Activated CD8-positive, alpha-beta memory T cell treated with anti-CD3 and anti-CD28 coated beads, Interleukin-2, amount 10 ng/mL, durations not matched to agents 7 days and 5 days (primary cell): ENCODE measurements at places on chromosomes 12 and 14. TPM values are rescaled to one million over a fixed set of nuclear protein-coding genes. Genes with fewer than 3 reads are reported as not detected.
A peak's percentile ranks its signal among the peaks of the same experiment; 100 is the strongest.

DNA sequence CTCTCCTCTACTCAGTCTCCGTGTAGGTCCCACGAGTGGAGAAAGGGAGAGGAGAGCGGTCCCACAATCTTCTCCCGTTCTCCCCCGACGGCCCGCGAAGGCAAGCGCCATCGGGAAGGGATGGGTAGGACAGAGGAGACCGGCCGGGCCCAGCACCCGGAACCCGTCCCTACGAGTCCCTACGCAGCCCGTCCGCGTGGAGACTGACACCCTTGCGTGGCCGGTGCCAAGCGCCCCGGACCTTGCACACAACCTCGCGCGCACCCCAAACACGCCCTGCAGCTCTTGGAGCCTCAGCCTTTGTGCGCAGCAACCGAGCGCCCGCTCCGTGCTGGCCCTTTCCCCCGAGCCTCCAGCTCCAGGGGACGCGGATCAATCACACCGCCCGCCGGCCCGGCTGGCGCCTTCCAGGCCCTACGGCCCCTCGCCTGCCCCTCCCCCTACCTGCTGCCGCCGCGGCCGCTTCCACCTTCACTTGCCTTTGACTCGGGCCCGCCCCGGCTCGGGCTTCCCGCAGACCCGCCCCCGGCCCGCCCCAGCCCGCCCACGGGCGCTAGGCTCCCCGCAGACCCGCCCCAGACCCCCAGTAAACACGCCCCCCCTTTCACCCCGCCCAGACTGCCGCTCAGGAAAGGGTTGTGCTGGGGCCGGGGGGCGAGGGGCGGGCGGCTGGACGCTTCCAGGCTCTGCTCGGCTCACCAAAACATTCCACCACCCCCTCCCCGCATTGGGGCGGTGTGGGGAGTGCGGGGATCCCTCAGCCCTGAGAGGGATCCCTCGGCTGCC lies at the start of gene NDRG2:
TSS of gene NDRG2 (minus strand) at position 477 of the 786 bp plus-strand sequence. CDS start 1,746 bp downstream, outside the sequence.
- peak; percentile 74 for DNase-seq

GRCh38 chr12:75862692-75863471 lies 168.7 kb downstream of the PHLDA1 start:
- no peak for DNase-seq

DNA sequence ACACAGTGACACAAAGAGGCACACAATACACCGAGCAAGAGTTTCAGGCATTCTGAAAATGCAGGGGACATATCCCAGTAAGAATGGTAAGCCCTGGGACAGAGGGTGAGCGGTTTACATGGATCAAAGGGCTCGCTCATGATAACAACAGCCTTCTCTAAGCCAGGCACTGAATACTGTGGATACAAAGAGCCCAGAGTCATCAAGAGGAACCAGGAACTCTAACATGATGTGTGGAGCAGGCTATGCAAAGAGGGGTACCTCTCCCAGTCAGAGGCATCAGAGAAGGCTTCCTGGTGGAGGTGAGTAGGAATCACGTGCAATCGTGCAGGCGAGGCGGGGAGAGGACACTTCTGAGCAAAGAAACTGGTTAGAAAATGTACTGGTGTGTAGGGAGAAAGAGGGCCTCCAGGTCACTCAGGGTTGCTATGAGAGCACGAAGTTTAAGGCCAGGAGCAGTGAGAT lies 76.9 kb upstream of the EEA1 start:
- DNase-seq: no peak

The INHBC gene
- not detected for total RNA-seq

- no peak for DNase-seq
Observed at GRCh38 chr14:52351233-52352060, 37.3 kb downstream of the PTGER2 start.

GRCh38 chr14:69855180-69855832 lies 23.9 kb upstream of the SMOC1 start:
- peak; percentile 16 for DNase-seq

DNA sequence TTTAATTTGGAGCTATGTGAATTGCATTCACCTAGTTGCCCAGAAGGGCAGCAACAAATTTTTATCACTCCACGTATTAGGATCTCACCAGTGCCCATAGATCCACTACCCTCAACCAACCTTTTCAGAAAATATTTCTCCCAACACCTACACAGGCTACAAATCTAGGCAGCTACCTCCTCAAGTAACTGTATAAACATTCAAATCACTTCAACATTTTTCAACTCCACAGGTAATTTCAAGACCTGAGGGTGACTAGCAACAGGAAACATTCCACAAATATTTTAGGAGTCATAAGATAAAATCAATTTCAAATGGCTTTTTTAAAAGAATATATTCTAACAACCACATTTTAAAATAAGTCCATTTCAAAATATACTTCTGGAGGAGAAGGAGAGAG lies 12.9 kb downstream of the PHLDA1 start:
- DNase-seq: no peak

DNA sequence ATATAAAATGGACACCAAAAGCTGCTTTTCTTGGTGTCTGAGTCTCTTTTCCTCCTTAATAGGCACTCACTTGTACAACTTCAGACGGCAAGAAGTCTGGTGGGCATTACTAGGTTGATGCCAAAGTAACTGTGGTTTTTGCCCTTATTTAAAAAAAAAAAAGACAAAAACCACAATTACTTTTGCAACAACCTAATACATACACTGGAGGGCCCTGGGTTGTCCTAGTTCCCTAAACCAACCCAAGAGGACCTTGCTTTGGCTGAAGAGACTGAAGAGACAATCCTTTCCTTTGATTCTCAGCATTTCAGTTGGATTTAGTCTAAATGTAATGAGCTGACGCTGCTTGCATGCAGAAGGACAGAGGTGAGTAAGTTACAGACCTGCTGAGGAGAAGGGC lies 16.2 kb upstream of the PLEKHG3 start:
- DNase-seq: no peak

DNA sequence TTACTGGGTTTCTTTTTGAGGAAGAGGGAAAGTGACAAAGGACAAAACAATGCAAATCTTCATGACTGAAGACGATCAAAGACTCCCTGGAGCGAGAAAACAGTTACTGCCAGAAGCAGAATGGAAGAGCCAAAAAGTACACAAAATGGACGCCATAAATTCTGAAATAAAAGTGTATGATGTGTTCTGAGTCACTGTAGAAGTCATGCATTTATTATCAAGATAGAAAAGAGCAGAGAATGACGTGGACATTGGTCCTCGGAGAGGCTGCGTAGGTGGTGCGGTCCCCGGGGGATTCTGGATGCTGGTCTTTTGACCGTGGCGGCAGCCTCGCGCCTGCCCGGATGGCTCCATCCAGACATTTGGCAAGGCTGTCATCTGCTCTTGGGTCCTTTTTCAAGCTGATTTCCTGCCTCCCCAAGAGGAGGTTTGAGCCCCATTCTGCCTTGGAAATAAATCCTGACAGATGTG lies 52.8 kb downstream of the C14orf132 start:
- no peak for DNase-seq

The CLEC1B gene
- not detected for total RNA-seq

DNA sequence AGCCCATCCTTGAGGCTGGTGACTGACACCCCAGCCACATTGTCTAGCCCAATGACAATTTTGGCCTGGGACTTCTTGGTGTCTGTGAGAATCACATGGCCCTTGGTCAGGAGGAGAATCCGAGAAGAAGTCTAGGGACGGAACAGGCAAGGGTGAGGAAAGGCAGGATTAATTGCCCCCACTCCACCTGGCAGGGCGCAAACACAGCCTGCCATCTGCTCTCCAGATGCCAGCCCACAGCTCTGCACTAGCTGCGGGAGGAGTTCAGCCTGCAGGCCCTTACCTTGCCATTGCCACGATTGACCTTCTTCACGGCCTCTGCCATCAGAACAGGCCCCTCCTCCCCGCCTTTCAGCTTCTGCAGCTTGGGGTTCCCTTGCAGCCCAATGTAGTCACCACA lies 13.1 kb upstream of the TAC3 start:
- DNase-seq: no peak

The TPH2 gene
- not detected for total RNA-seq

DNA sequence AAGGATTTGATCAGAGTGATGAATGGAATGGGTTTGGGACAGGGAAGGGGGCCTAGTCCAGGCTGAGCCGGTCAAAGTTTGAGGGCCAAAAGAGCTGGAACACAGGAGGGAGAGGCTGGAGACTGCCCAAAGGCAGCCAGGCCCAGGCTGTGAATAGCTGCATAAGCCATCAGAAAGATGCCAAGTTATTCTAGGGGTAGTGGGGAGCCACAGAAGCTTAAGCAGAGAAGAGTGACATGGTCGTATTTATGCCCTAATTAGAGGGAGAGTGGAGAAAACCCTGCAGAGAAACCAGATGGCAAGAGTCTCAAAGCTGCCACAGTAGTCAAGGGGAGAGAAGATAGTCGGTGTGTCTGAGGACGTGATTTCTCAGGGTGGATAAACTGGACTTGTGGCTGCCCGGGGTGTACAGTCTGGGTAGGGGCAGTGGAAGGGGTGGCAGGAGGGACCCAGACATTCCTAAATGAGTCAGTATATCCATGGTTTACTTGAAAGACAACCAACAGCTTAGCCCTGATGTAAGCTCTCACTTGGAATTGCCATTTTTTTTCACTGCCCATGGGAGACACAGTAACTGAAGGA lies 99.2 kb downstream of the PRICKLE1 start:
- no peak for DNase-seq

DNA sequence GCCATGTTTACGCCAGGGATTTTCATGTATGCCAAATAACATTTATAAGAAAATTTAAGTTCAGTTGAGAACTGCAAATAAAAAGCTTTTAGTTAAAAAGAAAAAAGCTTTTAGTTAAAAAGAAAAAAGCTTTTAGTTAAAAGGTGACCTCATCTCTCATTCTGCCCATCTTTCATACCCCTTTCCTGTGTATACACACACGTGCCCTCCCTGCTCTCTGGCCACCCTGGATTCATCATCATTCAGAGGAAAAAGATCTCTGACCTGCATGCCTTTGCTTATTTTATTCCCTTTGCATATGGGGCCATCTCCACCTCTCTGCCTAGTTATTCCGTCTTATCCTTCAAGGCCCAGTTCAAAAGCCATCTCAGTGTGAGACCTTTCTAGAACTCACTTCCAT lies 38.1 kb upstream of the CDK17 start:
- DNase-seq: no peak

DNA sequence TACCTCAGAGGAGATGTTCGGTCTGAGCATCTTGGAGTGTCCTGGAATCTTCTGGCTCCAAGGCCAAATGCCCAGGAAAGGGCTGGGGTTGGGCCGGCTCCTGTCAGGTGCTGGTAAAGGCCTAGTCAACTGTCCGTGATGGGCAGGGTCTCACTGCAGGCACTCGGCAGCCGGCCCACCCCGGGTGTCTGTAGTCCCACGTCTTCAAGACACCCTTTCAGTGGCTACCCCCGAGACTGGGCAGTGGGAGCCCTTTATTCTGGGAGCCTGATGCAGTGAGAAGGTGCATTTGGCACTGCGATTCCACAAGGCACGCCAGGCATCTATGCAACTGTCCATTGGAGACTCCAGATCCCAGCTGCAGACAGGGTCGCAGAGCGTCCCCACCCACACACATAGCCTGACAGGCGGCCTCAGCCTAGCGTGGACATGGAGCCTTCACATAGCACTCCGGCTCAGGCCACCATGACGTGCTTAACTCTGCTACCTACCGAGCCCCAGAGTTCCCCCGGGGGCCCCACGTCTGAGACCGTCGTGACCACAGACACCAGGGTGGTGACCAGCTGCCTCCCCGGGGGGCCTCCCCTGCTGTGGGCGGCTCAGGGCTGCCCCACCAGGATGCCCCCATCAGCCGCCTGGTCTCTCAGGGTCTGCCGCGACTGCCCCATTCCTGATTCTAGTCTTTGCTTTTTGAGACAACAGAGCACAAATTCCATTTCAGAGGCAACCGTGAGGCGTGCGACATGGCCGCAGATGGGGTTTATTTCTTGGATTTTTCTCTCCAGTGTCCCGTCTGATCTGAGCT lies 331.8 kb upstream of the SFSWAP start:
- DNase-seq: peak; percentile 30

GRCh38 chr12:43208627-43209026 lies 343.4 kb downstream of the ADAMTS20 start:
- no peak for DNase-seq

DNA sequence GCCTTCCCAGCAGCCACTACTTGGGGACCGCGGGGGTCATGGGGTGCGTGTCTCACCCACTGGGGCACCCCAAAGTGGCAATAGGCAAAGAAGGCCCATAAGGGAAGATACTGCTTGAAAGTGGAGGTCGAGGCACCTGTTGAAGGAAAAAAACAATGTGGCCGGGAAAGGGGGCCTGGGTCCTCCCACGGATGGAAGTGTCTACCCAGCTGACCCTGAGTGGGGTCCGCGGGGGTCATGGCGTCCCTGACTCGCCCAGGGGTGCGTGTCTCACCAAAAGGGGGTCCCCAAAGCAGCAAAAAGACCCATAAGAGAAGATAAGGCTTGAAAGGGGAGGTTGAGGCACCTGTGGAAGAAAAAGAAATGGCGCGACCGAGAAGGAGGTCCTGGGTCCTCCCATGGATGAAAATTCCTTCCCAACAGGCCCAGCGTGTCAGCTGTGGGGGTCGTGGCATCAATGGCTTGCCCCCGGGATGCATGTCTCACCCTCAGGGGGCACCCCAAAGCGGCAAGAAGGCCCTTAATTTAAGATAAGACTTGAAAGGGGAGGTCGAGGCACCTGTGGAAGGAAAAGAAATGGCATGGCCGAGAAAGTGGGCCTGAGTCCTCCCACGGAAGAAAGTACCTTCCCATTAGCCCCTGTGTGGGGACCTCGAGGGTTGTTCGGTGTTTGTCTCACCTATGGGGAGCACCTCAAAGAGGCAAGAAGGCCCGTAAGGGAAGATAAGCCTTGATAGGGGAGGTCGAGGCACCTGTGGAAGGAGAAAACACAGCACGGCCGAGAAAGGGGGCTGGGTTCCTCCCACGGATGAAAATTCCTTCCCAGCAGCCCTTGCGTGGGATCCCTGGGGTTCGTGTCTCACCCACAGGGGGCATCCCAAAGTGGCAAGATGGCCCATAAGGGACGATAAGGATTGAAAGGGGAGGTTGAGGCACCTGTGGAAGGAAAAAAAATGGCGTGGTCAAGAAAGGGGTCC lies 266.0 kb downstream of the ALG10 start:
- no peak for DNase-seq

DNA sequence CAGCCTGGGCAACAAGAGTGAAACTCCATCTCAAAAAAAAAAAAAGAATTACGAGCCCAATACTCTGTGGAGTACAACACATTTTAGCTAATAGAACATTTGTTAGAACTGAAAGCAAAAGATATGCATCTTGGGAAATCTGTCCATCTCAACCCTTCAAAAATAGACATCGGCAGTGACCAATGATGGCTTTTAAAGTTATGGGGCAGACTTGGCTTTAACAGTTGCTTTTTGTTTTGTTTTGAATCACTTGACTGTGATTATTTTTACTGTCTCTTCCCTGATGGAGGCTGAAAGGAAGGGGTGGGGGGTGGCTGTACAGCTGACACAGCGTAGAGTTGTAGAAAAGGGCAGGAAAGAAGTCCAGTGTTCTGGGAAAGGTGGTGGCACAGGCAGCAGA lies 2.2 kb downstream of the FKBP11 start:
- no peak for DNase-seq

DNA sequence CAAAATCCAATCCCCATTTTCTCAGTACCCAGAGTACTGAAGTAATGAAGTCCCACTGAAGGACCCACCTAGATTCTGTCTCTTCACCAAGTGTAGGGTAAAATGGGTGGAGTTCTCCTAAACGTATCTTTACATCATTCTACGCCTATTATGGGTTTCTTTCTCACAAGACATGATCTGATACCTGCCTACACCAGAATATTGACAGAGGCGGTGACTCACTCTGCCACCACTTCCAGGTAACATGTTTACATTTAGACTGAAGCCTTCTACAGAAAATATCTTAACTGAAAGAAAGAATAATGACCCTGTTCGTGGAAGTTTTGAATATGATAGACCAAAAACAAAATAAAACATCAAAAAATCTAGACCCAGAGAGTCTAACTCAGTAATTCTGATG lies 89.8 kb downstream of the BTG1 start:
- peak; percentile 79 for DNase-seq
